GM13976 (cell line): ENCODE measurements at places on chromosomes 3 and 15.

GRCh38 chr3:193813501-193813830 is 220.5 kb downstream of the OPA1 start:
- DNase-seq = no peak

DNA sequence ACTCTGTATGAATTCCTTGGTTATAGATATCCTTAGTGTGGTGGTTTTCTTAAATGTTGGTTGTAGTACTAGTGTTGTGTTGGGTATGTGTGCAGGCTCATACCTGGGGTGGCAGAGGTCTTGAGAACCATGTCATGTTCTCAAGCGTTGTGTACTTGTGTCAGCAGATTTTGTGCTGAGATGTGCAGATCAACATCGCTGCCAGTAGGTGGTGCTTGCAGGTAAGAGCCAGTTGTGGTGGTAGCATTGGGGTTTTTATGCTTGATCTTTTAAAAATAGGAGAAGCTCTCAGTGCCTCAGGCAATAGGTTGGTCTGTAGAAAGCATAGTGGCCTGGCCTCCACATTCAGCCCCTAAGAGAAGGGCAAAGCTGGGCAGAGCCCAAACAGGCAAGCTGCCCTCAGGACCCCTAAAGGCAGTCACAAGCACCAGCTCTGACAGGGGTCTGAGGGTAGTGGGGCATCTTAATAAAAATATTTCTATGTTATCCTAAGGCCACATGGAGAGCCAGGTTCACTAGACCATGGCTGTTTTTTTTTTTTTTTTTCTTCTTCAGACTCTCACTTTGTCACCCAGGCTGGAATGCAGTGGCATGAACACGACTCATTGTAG is 164.0 kb downstream of the IL20RB start:
- peak; percentile 56 for DNase-seq

- peak; percentile 25 for DNase-seq
These were observed 10.0 kb downstream of the TIMMDC1 start for GRCh38 chr3:119508172-119508845.

GRCh38 chr3:71478568-71478967 is 105.0 kb downstream of the FOXP1 start:
- DNase-seq = no peak

DNA sequence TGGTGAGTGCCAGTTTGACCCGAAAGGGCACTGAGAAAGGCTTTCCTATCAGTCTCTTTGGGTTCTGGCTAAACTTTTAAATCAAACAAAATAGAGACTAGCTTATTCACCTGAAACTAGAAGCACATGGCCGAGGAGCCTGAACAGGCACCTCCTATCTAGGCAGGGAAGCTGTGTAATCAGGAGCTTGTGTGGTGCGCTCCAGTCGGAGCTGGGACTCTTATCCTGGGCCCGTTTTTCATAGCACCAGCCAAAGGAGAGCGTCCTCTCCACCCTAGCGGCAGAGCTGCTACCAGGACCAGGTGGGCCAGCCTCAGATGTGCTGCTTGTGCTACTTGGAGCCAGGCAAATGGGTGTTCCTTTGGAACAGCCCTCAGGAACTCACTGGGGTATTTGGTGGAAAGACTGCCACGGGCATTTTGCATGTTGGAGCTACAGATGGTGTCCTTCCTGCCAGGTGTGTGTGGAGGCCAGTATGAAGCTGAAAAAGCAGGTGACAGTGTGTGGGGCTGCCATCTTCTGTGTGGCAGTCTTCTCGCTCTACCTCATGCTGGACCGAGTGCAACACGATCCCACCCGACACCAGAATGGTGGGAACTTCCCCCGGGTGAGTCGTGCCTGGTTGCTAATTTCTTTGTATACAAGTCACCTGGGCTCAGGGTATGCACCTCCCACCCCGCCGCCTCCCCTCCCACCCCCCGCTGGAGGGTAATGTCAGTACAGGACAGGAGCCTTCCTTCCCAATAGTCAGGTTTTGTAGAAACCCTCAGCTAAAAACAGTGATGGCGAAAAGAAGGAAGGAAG is 833 bp downstream of the MAN2A2 start:
- no peak for DNase-seq

DNA sequence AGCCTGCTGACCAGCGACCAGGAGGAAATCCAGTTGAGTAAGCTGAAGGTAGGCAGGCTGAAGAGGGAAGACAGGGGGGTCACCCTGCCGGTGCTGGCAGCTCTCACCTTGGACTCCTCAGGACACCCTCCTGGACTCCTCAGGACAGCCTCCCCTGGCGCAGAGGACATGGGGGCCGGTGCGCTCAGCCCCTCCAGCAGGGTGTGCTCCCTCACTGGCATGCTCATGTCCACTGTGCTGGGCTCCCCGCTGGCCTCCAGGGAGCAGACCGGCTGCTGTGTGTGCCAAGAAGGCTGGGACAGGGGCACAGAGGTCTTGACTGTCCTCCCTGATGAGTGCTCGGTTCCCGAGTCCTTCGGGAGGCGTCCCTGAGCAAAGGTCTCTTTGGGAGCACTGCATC is 183.6 kb downstream of the ATP10A start:
- DNase-seq = no peak

DNA sequence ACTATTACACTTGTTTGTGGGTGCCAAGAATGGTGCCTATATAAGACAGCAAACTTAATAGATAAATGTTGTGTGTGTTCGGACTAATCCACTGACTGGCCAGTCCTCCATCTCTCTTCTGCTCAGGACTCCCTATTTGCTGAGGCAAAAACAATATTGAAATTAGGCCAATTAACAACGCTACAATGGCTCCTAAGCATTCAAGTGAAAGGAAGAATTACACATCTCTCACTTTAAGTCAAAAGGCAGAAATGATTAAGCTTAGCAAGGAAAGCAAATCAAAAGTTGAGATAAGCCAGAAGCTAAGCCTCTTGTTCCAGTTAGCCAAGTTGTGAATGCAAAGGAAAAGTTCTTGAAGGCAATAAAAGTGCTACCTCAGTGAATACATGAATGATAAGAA is 126.9 kb downstream of the CCNL1 start:
- no peak for DNase-seq

- no peak for DNase-seq
These were observed 730.6 kb upstream of the NECTIN3 start for GRCh38 chr3:110341047-110341446.

GRCh38 chr3:52532517-52532837 is 1.2 kb downstream of the NT5DC2 start:
- peak; percentile 58 for DNase-seq

DNA sequence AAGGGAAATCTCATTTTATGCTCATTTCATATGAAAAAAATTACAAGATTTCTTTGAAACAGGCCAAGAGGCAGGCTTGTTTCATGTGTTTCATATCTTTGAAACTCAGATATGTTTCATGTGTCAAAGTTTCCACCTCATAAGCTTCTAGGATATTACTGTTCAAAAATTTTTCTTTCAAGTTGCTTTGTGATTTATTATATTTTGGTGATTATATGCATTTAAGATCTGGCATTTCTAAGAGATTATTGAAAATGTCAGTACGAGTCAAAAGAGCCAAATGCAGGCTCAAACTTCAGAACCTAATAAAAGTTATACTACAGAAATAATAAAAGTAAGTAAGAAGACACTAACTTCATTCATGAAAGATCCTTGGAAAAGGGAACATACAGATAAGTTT is 590.1 kb downstream of the UNC13C start:
- DNase-seq = no peak

- no peak for DNase-seq
These were observed 65.3 kb upstream of the ZNF280D start for GRCh38 chr15:56798639-56799038.

- no peak for DNase-seq
These were observed 3.5 kb downstream of the RBM15B start for GRCh38 chr3:51394541-51394940.

- DNase-seq = no peak
These were observed 68.8 kb downstream of the CTNNB1 start for GRCh38 chr3:41267975-41268640.

GRCh38 chr3:54225841-54226528 is 103.6 kb downstream of the CACNA2D3 start:
- no peak for DNase-seq

GRCh38 chr3:99366663-99367429 is 271.5 kb upstream of the COL8A1 start:
- DNase-seq = no peak

- peak; percentile 29 for DNase-seq
These were observed 34.5 kb downstream of the P3H2 start for GRCh38 chr3:190086191-190086590.
